ENCODE measurements at places on chromosomes 3 and 15.

GRCh38 chr3:135057996-135058395, 262.9 kb downstream of the EPHB1 start:
- no peak for DNase-seq

GRCh38 chr3:99700631-99701268, 62.4 kb downstream of the COL8A1 start:
- no peak for DNase-seq

- peak; percentile 69 for DNase-seq
These were observed 778 bp upstream of the THBS1 start for GRCh38 chr15:39580117-39580484.

GRCh38 chr3:157541506-157542236, 38.5 kb upstream of the VEPH1 start:
- no peak for DNase-seq

DNA sequence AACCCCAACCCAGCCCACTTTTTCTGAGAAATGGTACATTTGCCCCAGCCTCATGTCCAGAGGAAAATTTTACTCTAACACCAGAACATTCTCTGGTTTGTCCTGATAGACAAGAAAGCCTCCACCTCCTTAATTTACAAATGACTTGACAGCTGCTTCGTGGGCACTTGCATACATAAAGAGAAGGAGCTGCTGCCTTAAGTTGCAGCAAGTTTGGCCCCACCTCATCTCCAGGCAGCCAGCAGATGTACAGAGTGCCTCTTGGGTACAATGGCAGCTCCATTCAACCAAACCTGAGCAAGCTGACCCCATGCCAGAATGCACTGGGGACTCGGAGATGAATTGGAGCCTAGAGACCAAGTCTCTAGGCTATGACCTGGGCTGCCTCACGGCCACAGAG, 6.2 kb upstream of the H1-8 start:
- DNase-seq = no peak

DNA sequence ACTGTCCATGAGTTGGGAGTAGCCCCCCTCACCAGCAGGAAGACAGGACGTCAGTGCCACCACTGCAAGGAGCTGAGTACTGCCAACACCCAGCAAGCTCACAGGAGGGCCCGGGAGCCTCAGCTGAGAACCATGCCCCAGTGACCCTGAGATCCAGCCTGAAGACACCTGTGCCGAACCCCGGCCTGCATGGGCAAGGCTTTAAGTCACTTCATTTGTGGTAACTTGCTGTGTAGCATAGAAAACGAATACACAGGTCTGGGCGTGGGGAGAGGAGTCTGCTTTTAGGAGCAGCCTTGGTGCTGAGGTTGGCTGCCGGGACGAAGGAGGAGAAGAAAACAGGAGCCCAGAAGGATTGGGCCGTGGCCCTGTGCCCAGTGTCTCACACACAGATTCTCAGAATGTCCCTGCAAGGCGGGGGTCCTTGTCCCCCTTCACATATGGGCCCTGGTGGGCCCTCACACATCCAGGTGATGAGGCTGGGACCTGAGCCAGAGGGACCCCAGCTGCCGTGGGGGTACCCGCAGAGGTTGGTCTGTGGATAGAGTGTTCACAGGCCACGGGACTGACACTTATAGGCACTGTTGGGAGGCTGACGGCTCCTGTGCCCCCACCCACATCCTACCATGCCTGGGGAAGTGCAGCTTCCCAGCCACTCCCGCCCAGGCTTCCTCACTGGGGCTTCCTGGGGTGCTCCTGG, 85.3 kb downstream of the PLXNA1 start:
- DNase-seq = no peak

- DNase-seq = no peak
These were observed 99.8 kb upstream of the LRRN1 start for GRCh38 chr3:3699407-3699806.

- DNase-seq = no peak
These were observed 25.7 kb downstream of the ECT2 start for GRCh38 chr3:172776049-172776717.

DNA sequence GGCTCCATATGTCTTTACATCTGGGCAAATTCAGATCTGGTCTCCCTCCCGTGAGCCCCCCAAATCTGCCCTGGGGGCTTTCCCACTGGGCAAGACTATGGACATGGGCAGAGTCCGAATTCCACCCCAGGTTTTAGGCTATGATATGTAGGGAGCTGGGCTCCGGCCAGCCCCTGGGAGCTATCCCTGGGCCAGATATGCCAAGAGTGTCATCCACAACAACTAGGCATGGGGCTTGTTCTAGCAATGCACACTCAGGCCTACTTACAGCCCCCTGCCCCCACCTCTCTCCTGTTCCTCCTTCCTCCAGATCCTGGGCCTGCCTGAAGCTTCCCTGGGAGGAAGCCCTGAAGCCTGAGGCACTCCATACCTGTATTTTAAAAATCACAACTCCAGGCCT, 622 bp downstream of the XIRP1 start:
- no peak for DNase-seq

- no peak for DNase-seq
These were observed 135.1 kb upstream of the ICE2 start for GRCh38 chr15:60614028-60614427.

GRCh38 chr3:137866933-137867332, 102.8 kb downstream of the SOX14 start:
- no peak for DNase-seq

- no peak for DNase-seq
These were observed 28.8 kb downstream of the KNG1 start for GRCh38 chr3:186746008-186746407.

GRCh38 chr15:66844747-66845145, 142.7 kb downstream of the SMAD6 start:
- DNase-seq = no peak

DNA sequence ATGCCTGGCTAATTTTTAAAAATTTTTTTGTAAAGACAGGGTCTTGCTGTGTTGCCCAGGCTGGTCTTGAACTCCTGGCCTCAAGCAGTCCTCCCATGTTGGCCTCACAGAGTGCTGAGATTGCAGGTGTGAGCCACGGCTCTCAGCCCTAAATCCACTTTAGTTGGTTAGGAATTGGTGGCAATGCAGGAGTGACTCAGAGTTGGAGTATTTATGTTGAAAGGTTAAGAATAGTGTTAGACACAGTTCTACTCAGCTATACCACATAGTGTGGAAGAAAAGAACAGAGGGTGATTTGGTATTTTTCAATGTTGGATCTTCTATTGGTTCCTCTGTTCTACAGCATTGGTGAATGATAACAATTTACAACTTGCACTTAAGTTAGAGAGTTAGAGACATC, 7.6 kb downstream of the ZNF639 start:
- DNase-seq = no peak

- no peak for DNase-seq
These were observed 90.4 kb downstream of the ATG7 start for GRCh38 chr3:11362600-11362999.

DNA sequence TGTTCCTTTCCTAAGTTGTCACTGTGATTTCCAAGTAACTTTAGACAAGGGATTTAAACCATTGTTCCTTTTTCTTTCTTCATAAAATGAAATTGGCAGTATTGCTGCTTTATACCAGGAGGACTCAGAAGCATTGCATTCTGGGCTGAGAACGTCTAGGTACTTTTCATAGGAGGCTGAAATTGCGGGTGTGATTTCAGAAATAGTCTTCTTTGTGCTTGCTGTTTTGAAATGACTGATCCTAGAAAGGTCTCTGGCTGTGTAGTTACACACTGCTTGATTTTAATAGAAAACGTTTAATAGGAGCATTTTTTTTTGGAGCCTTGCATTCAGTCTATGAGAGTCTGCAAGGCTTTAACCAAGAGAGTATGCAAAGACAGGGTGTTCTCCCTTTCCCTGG, 56.3 kb downstream of the PPM1L start:
- no peak for DNase-seq

DNA sequence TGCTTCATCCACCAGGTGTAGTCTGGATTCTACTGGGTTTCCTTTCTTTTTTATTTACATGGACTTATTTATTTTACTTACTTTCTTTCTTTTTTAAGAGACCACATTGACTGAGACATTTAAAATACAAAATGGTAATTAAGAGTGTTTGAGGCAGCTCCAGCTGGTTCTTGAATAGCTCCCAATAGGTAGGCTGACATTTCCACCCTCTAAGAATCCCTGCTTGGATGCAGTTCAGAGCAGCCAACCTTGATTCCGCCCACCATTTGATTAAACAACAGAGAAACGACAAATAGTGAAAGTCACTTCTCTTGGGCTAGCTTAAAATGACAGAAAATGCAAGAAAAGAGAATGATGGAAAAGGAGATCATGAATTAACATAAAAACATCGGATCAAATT, 270.5 kb downstream of the TUSC7 start:
- DNase-seq = no peak

DNA sequence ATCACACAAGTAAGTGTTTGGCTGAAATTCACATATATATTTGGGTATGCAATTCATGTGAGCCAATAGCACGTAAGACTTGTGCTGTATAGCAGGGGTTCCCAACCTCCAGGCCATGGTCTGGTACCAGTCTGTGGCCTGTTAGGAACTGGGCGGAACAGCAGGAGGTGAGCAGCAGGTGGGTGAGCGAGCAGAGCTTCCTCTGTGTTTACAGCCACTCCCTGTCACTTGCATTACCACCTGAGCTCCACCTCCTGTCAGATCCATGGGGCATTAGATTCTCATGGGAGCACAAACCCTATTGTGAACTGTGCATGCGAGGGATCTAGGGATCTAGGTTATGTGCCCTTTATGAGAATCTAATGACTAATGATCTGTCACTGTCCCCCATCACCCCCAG, 59.7 kb downstream of the MAP3K13 start:
- DNase-seq = no peak

DNA sequence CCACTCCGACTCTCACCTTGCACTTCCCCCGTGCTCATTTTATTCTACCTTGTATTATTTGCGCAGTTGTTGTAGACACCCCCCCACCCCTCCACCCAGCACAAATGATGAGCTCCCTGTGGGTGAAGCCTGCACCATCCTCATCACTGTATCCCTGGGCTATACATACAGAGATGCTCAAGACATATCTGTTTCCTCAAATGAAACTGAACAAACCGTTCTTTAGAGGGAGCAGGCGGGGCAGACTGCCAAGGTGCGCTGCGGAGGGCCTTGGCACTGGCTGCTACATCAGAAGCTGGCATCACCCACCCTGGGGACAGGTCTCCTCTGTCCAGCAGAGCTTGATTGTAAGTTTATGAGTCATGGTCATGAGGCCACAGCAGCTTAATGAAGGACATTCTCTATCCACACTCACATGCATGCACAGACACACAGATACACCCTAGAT, 29.0 kb downstream of the ADCY5 start:
- DNase-seq = no peak

DNA sequence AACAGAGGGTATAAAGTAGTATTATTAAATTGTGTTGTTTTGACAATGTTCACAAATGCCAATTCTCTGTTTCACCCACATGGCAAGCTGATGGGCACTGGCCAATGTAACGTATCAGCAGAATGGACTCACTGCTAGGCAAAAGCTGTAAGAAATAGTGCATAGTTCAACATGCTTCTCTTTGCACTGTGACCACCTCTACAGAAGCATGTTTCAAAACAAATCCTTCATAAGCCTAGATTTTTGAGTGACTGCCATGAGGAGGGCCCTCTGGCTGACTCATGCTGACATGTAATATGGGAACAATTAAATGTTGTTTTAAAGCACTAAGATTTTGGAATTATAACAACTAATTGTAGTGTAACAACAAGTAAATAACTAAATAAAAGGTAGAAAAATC, 3.2 kb downstream of the GBE1 start:
- no peak for DNase-seq

- peak; percentile 4 for DNase-seq
These were observed 94.4 kb downstream of the LRRN1 start for GRCh38 chr3:3893590-3893989.

- DNase-seq = peak; percentile 70
These were observed 9.2 kb downstream of the FAM162A start for GRCh38 chr3:122392868-122393844.

DNA sequence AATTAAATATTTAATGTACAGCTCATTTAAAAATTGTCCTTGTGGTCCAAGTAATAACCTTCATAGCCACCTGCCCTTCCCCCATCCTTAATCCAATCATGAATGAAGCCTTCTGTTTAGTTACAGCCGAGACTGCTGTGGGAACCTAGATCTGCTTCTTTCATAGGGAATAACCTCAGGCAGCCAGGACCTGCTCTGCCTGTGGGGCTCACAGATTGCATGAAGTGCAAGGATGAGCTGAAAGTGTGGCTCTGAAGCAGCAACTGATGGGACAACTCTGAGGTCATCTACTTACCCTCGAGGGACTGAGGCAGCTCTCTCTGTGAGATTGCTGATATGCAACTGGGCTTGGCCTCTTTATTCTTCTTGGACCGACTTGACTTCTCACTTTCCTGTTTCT, 169.8 kb downstream of the POTEB3 start:
- no peak for DNase-seq

DNA sequence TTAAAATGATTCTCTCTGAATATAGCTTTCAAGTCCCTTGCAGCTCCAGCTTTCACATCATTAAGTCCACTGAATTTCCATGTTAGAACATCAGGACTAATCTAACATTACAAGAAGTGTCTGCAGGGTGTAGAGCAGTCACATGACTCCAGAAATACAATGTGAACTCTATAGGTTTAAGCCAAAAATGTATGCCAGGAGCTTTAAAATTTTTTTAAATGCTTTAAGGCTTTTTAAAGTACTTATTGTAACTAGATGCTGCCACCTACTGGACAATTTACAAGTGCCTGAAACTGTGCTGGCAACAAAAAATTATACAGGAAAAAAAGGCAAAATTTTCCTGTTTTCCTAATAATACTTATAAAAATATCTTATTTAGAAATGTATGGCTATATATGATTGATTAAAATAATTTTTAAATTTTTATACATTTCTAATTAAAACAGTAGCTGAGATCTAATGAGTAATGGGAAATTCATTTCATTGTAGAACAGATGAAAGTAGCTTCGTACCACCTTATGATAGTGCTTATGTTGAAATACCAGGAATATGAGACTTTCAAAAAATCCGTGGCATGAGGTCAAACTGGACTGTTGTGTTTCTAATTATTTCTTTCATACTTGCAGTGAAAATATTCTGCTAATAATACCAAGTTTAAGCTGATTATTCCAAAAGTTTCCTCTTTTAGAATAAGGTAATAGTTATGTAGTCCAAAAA, 25.7 kb downstream of the FSIP1 start:
- peak; percentile 69 for DNase-seq

GRCh38 chr3:170584585-170585007, 1.3 kb downstream of the SLC7A14 start:
- peak; percentile 30 for DNase-seq

DNA sequence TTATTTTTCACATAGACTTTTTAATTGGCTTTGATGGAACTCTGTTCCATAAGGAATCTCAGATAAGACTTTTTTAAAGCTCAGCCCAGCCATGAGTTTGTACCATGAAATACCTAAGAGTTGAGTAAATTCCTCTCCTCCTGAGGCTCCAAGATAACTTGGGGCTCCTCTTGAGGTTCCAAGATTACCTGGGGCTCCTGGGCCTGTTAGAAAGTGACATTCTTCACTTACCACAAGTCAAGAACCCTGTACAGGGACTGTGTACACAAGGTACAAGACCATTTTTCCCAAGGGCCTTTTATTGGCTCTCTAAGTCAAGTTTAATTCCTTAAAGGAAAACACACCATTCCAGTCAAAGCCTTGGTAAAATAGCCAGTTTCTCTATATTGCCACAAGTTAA, 111.3 kb upstream of the PRR20G start:
- no peak for DNase-seq

- DNase-seq = peak; percentile 81
These were observed 199.1 kb downstream of the LRRN1 start for GRCh38 chr3:3998140-3998922.

GRCh38 chr3:16028604-16029003, 145.9 kb upstream of the GALNT15 start:
- no peak for DNase-seq

All from NAMALWA (cell line).